ENCODE measurements at places on chromosomes 5 and 9. TPM values are rescaled to one million over a fixed set of nuclear protein-coding genes. Genes with fewer than 3 reads are reported as not detected.

- no peak overlapping the region for H3K27ac ChIP-seq
- DNase-seq, result no peak
- no peaks in the 10 kb centered on the region for H3K36me3 ChIP-seq
These were observed 180.6 kb downstream of the SNCAIP start for GRCh38 chr5:122492675-122493074.

DNA sequence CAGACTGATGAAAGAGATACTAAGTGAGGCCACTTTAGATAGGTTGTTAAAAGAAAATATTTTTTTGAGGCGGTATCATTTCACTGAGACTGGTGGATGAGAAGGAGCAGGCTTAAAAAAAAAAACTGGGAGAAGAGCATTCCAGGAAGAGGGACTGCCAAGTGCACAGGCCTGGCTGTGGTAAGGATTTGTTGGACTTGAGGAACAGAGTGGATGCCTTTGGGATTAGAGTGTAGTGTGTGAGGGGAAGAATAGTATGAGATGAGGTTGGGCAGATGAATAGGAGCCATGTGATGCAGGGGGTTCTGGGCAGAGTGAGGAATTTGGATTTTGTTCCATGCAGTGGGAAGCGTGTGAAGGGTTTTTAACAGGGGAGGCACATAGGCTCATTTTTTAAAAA is 57.9 kb downstream of the PBX3 start:
- H3K4me3 ChIP-seq, result no peak overlapping the region
- H3K36me3 ChIP-seq, result no peaks in the 10 kb centered on the region
- DNase-seq, result no peak
- no peak overlapping the region for H3K27ac ChIP-seq
- no peaks in the 10 kb centered on the region for H3K27me3 ChIP-seq
- H3K4me1 ChIP-seq, result no peaks in the 10 kb centered on the region

DNA sequence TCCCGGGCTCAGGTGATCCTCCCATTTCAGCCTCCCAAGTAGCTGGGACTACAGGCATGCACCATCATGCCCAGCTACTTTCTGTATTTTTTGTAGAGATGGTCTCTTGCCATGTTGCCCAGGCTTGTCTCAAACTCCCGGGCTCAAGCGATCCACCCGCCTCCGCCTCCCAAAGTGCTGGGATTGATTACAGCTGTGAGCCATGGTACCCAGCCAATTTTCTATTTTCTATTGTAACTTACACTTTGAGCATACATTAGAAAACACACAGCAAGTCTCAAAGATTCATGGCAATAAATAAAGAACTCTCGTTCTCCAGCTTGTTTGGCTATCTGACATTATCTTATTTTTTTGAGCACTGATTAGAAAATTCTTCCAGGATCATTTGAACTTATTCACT is 228.7 kb downstream of the ADAMTS6 start:
- no peaks in the 10 kb centered on the region for H3K36me3 ChIP-seq
- DNase-seq, result no peak
- H3K27me3 ChIP-seq, result no peaks in the 10 kb centered on the region
- no peak overlapping the region for H3K27ac ChIP-seq
- H3K4me3 ChIP-seq, result no peak overlapping the region

SOHLH1 gene
- not detected for total RNA-seq

SRD5A1 gene
- 1.2 TPM for total RNA-seq

GHR gene
- total RNA-seq, result 10.8 TPM

CCL21 gene
- total RNA-seq, result 2.9 TPM

Data from right atrium auricular region (tissue), 2 donors.